ENCODE measurements at places on chromosomes 6 and 20.

GRCh38 chr6:135738636-135739035 is 112.9 kb upstream of the PDE7B start:
- DNase-seq, result no peak

DNA sequence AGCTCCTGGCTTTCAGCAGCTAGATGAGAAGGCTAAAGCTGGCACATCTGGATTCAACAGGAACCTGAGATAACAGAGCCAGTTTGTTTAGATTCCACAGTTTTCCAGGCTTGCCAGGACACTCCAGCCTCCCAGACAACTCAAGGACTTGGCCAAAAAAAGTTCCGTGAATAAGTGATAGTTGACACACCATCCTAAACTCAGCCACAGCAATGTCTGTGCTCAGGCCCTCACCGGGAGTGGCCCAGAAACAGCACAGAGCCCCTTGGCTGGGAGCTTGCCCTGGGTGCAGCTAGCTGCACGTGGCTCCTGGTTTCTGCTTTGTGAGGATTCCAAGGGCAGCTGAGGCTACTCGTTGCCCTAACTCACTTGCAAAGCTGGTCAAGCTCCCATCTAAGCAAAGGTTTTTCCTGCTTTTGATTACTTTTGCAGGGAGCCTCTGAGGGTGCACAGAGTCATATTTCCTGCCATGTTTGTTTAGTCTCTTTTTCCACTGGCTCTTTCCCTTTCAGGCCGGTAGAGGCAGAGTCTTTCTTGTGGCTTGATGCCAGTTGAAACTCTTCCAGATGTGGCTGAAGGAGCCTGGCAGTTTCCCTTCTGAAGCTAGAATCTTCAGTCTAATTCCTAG is 118.3 kb upstream of the ECI2 start:
- no peak for DNase-seq

- DNase-seq, result no peak
Observed at GRCh38 chr6:162942866-162943265, 215.1 kb downstream of the PACRG start.

DNA sequence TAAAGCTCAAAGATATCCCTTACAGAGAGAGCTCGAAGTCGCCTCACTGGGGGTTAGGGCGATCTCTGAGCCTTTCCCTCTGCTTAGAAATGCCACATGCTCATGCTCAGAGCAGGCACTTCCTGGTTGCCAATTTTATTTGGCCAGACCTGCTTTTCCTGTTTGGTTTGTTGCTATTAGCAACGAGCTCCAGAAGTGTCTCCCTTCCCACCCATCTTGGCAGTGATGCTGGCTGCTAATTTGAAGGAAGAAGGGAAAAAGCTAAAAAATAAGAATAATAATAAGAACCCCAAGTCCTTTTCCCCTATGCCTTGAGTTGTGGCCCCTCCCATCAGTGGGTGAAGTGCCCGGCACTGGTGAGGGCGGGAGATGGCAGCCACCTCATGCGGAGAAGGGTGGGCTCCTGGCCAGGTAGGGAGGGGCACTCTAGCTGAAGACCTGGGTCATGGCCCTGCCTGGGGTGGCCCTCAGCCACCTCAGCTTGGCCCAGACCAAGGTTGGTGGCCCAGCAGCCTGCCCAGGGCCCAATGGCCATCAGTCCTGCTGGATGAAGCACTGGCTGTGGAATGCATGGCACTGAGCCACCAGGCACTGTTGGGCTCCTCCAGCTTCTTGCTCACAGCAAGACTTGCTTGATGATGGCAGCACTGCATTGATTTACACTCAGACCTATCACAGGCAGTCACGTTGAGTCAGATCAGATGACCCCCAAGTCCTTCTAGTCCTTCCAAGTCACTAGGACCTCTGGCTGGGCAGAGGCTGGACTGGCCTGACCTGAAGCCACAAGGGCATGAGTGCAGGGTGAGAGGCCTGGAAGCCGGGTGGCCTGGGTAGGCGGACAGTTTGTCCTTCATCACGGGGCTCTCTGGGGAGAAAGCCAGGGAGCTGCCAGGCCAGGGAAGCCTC is 79.0 kb downstream of the SYNJ2 start:
- no peak for DNase-seq

GRCh38 chr20:2707353-2708072 is 14.9 kb downstream of the EBF4 start:
- peak; percentile 46 for DNase-seq

- DNase-seq, result no peak
Observed at GRCh38 chr20:56588996-56589395, 40.1 kb upstream of the TFAP2C start.

DNA sequence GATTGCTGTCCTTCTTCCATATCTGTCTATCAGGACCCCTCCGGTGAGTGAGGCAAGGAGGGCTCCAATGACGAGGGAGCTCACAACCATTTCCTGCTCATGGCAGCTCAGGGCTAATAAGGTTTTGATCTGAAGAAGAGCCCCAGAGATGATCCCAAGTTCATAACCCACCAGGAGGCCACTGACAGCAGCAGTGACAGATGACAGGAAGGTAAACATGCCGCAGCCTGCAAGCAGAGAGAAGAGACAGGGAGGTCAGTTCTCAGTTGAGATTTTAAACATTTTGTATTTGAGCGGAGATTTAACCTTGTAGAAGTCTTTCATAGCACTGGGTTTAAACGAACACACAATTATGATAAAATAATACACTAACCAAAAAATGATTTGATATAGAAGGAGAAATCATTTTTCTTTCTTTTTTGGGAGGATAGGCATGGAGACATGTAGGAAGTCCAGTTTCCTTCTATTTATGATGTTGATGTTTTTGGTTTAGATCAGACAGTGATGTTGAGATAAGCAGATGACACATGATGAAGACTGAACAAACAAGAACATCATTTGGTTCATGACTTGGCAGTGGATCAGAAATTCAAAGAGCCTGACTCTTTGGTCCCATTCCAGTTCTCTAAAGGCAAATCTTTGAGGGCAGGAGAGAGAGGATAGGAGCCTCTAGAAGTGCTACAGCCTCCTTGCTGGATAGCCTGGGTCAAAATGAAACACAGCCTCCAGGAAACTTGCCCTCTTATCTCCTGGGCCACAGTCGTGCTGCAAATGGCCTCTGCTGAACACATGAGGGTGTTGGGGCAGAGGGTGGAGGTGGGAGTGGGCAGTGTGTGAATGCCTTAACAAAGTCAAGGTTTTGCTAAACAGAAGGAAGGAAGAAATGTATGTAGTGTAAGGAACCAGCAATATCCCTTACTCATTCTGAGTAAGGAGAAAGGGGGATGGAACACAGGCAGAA is 22.6 kb downstream of the SLC2A12 start:
- no peak for DNase-seq

DNA sequence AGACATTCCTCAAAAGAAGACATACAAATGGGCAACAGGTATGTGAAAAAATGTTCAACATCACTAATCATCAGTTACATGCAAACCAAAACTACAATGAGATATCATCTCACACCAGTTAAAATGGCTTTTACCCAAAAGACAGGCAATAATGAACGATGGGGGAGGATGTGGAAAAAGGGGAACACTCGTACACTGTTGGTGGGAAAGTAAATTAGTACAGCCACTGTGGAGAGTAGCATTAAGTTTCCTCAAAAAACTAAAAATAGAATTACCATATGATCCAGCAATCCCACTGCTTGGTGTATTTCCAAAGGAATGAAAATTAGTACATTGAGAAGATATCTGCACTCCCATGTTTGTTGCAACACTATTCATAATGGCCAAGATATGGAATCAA is 8.6 kb upstream of the TMEM170B start:
- no peak for DNase-seq

DNA sequence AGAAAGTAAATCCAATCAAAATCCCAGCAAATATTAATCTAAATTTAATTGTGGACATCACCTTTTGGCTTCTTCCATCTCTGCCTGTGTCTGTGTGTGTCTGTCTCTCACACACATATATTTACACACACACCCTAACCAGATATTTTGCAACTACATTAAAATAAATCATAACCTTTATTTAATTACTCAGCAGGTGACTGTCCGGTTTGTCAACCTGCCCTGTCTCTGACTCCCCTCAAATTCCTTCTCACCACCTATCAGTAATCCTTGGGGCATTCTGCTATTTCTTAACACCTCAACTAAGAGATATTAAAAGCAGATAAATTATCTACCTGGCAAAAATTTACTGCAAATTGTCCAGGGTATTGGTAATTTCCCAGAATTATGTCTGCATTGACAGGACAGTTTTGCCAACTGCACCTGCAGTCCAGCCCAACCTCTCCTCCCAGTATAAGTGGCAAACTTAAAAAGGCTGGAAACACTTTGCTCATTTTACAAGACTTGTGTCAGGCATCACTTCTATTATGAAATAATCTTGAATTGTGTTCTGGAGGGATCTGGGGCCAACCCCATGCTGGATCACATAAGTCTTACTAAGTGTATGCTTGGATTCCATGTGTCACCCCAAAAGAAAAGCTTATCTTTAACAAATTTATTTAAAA is 216.1 kb downstream of the GMDS start:
- no peak for DNase-seq

DNA sequence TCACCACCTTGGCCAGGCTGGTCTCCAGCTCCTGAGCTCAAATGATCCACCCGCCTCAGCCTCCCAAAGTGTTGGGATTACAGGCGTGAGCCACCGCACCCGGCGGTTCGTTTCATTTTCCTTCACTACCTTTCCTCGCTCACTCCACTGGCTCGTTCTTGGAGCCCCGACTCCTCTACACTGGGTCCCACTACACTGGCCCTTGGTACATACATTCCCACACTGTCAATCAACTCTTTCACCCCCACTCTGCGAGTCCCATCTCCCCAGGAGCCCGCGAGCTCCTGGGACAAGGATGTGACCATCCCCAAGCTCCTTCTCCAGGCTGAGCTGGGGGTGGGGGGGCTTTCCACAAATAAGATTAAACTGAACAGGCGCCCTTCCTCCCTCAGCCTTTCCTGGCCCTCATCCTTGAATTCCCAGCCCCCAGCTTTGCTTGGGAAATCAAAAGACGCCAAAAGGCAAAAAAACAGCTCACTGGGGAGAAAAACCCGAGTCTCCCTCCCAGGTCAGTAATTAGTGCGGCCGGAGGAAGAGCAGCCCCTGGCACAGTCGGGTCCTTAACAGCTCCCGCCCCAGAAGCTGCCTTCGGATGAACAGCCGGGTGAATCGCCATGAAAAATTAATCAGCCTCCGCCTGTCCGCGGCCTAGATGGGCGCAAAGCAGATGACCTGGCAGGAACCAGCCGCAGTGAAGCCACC is 42.8 kb upstream of the LY86 start:
- no peak for DNase-seq

- no peak for DNase-seq
Observed at GRCh38 chr20:33915726-33916331, 77.9 kb upstream of the RALY start.

- DNase-seq, result no peak
Observed at GRCh38 chr20:37473249-37474000, 47.6 kb upstream of the NNAT start.

DNA sequence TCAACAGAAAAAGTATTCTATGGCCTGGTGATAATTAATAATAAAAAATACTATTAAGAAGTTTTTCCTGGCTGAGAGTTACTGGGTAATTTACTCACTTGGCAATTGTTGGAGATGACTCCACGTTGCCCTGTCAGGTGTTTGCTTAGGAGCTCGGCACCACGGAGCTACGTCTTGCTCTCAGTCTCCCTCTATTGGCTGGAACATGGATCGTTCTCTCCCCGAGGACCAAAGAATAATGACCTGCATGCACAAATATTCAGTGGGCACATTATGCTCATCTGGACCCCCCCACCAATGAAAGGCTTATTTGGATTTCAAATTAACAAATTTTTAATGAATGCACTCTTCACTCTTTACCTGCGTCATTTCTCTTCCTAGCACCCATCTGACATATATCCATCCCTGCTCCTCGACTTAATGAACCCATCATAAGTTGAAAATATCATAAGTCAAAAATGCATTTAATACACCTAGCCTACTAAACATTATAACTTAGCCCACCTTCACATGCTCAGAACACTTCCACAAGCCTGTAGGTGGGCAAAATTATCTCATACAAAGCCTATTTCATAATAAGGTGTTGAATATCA is 71.0 kb upstream of the CD83 start:
- no peak for DNase-seq

- DNase-seq, result no peak
Observed at GRCh38 chr6:109024784-109025183, 69.9 kb downstream of the SESN1 start.
